ENCODE measurements at places on chromosomes 3 and 15. TPM values are rescaled to one million over a fixed set of nuclear protein-coding genes. Genes with fewer than 3 reads are reported as not detected.

WDR93 gene
- total RNA-seq = not detected

HRG gene
- total RNA-seq = not detected

DNA sequence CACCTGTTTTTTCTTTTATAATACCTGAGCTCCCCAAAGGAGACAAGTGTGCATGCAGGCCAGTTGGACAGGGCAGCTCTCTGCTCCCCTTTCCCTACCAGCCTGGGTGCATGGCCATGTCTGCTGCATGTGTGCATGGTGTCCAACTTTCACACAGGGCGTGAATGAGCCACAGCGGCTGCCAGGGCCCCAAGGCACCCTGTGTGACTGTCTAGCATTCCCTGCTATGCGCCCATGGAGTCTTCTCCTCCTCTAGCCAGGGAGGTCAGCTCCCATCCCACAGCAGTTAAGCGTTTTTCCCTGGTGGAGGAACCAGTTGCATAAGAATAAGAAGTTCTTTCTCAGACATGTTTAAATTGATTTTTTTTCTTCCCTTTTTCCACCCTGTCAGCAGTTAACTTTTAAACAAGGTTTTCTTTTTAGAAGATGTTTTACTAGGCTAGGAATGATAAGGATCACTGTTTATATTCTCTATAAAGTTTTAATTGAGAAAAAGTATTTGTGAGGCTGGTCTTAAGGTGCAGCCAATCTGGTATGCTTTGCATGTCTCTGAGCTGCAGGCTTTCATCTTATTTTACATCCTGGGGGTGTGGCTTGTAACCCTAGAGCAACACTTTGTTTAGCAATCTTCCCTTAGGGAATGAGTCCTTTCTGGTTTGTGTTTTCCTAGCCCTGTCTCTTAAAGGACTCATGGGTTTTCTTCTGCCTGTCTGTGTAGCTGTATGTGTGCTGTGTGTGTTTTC, 20.5 kb upstream of the OR5H1 start:
- peak; percentile 4 for DNase-seq

CPLX3 gene
- not detected for total RNA-seq

- peak; percentile 33 for DNase-seq
These were observed 33.3 kb upstream of the MEIS2 start for GRCh38 chr15:37133602-37134001.

GRCh38 chr15:92624401-92624991, 31.1 kb downstream of the FAM174B start:
- no peak for DNase-seq

SPTSSB gene
- total RNA-seq = 6.3 TPM

ZNF660 gene
- total RNA-seq = 0.26 TPM

All from bronchial epithelial cell (primary cell).